ENCODE measurements at places on chromosomes 5 and 9.
A peak's percentile ranks its signal among the peaks of the same experiment; 100 is the strongest.

DNA sequence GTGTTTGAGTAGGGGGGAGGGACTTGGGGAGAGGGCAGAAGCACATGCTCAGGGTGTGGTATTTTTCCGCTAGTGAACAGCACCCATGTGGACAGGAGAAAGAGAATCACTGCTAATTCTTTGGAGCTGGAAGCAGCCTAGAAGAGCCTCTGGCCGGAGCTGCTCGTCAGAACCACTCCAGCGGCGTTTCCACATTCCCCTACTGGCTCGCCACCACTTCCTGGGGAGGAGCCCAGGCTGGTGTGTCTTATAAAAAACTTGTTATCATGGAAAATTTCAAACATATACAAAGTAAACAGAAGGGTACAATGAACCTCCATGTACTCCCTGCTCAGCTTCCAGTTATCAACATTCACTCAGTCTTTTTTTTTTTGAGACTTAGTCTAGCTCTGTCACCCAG is 26.7 kb downstream of the LHX2 start:
- DNase-seq: no peak

DNA sequence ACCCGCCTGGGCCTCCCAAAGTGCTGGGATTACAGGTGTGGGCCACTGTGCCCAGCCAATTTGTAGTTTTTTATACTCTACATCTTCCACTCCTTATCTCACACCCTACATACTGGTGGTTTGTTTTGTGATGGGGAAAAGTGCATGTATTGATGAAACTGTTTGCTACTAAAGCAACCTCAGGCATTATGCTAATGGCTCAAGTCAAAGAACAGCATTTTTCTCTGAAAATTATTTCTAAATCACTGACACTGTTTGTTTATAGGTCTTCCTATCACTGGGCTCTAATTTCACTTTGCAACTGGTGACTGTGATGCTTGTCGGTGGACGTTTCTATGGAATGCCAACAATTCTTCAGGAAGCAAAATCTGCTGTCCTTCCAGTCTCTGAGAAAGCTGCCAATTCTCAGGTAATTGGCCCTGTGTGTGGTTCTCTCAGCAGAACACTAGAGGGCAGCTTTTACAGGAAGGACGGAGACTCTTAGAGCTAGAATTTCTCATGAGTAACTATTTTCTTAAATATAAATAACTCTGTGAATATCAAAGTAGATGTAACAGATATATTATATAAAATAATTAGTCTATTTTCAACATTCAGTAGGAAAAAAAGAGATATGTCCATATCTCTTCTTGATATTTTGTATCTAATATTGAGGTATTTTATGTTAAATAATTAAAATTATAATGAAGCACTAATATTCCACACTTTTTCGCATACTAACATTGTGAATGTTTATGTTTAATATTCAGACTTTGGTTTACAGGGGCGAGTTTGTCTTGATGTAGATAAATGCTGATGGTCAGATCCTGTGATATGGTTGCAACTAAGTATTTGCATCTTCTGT is 244.1 kb downstream of the ADGRV1 start:
- DNase-seq: peak; percentile 21

GRCh38 chr5:8714861-8715260 is 831.0 kb downstream of the SEMA5A start:
- no peak for DNase-seq

DNA sequence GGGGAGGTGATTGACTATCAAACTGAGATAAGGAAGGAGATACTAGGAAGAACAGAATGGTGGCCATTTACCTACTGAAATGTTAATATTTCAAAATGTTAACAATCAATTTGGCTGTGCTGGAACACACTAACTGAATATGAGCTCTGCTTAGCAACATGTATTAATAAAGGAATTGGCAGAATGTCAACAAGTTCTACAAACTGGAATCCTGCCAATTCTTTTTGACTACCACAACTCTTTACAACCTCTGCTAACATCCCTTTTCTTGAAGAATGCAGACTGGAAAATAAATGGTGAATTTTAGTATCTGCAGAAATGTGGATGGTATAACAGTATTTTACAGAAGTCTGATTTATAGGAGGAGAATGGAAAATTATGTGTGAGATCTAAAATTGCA is 446.4 kb downstream of the ISL1 start:
- no peak for DNase-seq

DNA sequence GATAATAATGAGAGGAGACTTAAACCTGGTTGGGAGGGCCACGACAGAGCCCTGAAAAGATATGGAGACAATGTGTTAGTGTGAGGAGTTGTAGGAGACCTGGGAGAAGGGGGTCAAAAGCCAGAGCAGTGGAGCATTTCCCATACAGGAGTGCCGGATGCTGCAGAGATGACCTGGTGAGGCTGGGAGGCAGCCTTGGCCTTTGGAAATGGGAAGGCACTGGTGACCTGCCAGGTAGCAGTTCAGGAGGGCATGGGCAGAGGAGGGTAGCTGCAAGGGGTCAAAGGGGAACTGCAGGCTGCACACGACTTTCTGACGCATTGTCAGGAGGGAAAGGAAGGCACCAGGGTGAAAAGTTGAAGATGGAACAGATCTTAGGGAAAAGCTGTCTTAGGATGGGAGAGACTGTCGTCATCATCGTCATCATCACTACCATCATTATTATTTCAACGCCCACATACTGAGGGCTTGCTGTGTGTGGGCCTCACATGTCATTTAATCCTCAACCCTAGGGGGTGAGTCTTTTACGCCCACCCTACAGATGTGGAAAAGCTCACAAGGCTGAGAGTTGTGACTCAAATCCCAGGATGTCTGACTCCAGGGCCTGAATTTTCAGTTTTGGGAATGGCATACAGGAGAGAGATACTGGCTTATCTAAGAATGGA is 13.3 kb downstream of the ARAP3 start:
- no peak for DNase-seq

- no peak for DNase-seq
These were observed 48.9 kb downstream of the PAX5 start for GRCh38 chr9:36985061-36985768.

- DNase-seq: peak; percentile 56
These were observed 57.7 kb downstream of the DUSP1 start for GRCh38 chr5:172713113-172713808.

DNA sequence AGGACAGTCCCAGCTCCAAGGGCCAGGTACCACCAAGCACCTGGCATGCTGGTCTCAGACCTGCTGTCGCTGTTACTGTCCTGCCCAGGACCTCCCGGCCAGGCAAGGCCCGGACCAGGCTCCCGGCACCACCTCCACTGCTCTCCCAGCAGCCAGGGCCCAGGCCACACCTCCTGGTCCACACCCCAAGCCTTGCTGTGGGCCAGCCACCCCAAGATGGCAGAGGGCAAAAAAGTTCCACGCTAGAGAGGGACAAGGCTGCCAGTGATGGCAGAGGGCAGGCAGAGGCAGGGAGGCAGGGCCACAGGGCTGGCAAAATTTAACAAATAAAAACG is 1.1 kb downstream of the DNLZ start:
- DNase-seq: no peak

DNA sequence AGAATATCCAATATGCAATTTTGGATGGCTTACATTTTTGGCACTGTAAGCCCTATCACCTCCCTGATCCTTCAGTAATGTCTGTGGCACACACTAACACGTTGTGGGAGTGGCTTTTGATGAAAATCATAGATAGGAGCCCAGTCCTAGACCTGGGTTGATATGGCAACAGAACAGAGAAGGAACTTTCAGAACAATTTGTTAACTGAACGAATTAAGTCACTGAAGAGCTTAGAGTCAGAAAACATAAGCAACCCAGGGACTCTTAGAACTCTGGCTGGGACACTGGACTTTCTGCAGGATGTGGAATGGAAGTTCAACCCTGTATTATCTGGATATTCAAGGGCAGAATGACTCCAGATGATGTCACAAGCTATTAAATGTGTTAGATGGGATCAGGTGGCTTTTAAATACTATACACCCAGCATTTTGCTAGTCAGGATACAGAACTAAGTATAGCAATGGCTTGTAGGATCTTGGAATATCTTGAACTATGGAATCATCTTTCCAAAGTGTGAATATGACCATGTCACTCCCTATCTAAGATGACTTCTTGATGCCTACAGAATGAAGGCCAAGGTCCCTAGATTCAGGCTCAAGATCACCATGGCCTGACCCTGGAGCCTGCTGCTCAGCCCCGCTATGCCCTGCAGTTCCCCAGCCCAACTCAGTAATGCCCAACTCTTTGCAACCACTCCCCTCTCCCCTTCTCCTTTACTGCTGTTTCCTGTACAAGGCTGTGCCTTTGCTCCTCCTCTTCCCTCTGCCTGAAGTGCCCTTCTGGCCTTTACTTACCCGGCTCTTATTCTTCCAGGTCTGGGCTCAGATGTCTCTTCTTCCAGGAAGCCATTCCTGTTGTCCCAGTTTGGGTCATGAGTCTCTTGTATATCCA is 42.8 kb downstream of the VLDLR start:
- no peak for DNase-seq

GRCh38 chr5:115463983-115464382 is 80.6 kb downstream of the FEM1C start:
- no peak for DNase-seq

GRCh38 chr5:38830521-38831051 is 15.2 kb upstream of the OSMR start:
- DNase-seq: no peak

DNA sequence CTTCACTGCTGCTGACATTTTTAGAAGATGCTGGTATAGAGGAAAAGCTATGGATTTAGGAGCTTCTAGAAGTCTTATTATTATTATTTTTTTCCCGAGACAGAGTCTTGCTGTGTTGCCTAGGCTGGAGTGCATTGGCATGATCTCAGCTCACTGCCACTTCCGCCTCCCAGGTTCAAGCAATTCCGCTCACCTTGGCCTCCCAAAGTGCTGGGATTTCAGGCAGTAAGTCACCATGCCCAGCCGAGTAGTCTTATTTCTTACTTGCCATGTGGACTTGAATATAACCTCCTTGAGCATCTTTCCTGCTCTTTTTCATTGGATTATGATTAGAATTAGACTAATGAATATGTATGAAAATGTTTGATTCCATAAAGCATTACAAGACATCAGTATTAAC is 119.5 kb downstream of the NR3C1 start:
- DNase-seq: no peak

DNA sequence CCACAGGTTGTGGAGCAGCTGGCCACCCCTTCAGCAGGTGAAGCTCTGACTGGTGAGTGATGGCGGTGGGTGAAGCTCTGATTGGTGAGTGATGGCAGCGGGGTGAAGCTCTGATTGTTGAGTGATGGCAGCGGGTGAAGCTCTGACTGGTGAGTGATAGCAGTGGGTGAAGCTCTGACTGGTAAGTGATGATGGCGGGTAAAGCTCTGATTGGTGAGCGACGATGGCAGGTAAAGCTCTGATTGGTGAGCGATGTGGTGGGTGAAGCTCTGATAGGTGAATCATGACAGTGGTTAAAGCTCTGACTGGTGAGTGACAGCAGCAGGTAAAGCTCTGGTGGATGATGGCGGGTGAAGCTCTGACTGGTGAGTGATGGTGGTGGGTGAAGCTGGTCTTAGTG is 9.4 kb upstream of the ABO start:
- no peak for DNase-seq

GRCh38 chr9:126459126-126459525 is 132.5 kb downstream of the MVB12B start:
- no peak for DNase-seq

- DNase-seq: no peak
These were observed 416.6 kb downstream of the PLK2 start for GRCh38 chr5:58043032-58043945.

- no peak for DNase-seq
These were observed 33.4 kb downstream of the RXRA start for GRCh38 chr9:134359493-134360179.

DNA sequence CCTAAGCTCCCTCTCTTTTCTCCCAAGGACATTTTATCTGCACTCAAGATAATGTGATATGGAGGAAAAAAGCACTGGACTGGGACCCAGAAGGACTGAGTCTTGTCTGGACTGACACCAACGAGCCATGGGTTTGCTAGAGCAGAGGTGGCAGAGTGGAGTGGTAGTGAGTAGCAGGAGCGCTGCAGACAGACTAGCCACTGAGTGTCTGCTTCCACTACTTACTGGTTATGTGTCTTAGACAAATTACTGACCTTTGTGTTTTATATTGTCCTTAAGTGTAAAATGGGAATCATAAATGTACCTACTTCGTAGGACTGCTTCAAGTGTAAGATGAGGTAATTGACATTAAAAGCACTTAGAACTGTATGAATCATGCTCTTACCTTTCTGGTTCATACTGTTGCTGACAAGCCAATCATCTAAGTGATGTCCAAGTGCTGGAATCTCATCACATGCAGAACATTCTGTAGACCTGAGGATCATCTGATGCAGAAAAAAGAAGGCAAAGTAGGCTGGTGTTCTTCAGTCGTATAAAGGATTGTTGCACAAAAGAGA is 12.5 kb upstream of the PRLR start:
- DNase-seq: no peak

- DNase-seq: no peak
These were observed 362.9 kb downstream of the ADGRV1 start for GRCh38 chr5:90921418-90921973.

- no peak for DNase-seq
These were observed 13.4 kb upstream of the TXNDC8 start for GRCh38 chr9:110351009-110351467.

DNA sequence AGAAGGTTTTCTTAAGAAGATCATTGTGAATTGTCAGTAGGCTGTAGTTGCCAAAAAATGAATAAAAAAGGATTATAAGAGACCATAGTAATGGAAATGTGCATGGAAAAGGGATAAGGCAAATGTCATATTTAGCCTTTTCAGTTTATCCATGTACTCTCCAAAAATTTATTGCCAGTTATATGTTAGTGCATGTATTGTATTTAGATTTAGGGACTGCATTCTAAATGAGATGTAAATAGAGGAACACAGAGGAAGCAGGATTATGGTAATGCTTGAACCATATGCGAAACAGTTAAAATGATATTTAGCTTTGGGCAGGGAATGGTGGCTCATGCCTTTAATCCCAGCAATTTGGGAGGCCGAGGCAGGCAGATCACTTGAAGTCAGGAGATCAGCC is 33.0 kb downstream of the DDX46 start:
- no peak for DNase-seq

- no peak for DNase-seq
These were observed 82.5 kb upstream of the HMHB1 start for GRCh38 chr5:143729334-143729946.

GRCh38 chr9:88458716-88459465 is 70.6 kb downstream of the SPIN1 start:
- DNase-seq: no peak

DNA sequence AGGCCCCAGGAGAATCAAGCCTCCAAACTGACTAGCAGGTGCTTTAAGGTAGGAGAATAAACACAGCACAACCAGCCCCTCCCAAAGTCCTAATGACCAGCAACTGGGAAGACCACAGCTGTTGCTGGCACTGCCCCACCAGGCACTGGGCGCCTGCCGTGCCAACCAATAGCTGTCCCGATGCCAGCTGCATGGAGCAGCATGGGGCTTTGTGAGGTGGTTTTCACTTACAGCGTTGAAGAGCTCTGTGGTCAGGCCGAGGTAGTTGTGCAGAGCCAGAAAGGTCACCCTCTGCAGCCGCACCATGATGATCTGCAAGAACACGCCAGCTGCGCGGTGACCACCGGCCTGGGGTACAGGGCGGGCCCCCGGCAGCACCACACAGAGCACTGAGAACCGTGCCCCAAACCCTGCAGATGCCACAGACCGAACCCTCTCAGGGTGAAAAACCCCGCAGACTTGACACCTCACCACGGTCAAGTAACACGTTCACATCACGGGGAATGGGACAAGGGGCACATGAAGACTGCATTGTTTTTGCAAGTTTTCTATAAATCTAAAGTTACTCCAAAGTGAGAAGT is 28.7 kb downstream of the PNPLA7 start:
- DNase-seq: no peak

Measured in GM12891 (cell line).